ENCODE measurements at places on chromosomes 7 and 10.

DNA sequence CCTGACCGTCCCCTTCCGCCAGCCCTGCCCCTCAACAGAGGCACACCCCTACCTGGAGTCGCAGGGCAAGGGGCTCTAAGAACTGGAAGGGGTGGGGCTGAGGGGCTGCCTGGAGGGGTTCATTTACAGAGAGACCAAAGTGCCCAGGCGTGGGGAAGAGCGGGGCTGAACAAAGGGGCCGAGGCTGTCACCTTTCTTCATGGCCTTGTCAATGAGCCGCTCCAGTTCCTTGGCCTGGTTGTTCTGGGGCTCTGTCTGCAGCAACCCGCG, 2.3 kb upstream of the CLDN15 start:
- DNase-seq = no peak

DNA sequence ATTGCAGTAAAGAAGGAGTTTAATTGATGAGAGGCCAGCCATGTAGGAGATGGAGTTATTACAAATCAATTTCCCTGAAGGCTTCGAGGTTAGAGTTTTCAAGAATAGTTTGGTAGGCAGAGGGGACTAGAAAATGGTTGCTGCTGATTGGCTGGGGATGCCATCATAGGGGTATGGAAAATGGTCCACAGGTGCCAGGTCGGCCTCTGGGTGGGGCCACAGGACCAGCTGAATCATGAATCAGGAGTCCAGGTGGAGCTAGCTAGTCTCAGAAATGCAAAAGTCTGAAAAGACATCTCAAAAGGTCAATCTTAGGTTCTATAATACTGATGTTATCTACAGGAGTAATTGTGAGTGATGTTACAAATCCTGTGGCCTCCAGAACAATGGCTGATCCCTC, 714.0 kb upstream of the GHITM start:
- no peak for DNase-seq

DNA sequence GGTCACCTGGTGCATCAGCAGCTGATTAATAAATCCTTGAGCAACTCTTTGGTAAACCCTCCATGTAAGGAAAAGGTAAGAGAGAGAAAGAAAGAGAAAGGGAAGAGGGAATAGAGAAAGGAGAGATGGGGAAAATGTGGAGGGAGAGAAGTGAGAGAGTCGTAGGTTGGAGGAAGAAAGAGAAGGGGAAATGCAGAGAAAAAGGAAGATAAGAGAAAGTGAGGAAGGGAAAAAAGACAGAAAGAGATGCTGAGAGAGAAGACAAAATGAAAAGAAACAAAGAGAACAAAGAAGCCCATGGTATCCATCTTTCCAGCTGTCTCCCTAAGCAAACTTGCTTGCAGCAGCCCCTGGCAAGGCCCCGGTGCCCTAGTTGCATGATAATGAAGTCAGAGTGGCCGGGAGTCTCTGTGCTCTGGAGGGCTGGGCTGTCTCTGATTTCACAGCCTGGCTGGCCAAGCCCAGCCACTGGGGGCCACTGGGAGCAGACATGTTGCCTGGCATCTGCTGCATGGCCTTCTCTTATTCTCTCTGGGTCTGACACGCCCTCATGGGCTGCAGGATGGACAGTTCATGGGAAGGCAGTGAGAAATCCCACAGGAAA, 48.4 kb downstream of the PRR15 start:
- DNase-seq = no peak

GRCh38 chr7:131306777-131307176, 20.9 kb upstream of the MKLN1 start:
- no peak for DNase-seq

- no peak for DNase-seq
These were observed 3.9 kb upstream of the TFPI2 start for GRCh38 chr7:93894426-93894825.

GRCh38 chr10:30816159-30816819, 186.7 kb upstream of the LYZL2 start:
- no peak for DNase-seq

DNA sequence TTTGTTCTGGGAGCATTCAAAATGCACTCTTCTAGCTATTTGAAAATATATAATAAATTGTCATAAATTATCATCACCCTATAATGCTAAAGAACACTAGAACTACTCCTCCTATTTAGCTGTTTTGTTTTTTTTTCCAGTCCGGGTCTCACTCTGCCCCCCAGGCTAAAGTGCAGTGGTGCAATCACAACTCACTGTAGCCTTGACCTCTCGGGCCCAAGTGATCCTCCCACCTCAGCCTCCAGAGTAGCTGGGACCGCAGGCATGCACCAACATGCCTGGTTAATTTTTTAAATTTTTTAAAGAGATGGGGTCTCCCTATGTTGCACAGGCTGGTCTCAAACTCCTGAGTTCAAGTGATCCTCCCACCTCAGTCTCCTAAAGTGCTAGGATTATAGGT, 41.1 kb upstream of the MTPAP start:
- no peak for DNase-seq

GRCh38 chr7:70759674-70760073, 372.3 kb upstream of the GALNT17 start:
- DNase-seq = no peak

DNA sequence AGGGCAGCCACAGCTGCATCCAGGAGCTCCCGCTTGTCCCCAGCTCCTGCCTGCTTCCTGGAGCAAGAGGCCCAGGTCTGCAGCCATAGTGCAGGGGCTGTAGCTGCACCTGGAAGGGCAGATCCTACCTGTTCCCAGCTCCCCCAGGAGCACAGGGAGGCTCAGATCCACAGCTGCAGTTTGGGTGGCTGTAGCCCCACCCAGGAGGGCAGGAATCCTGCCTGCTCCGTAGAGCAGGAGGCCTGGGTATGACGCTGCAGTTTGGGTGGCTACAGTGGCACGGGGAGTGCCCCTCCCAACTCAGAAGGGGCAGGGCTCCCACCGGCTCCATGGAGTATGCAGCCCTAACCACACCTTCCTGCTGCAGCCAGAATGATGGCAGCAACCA, 26.7 kb upstream of the CDCA7L start:
- DNase-seq = no peak

- no peak for DNase-seq
These were observed 314.6 kb downstream of the C7orf25 start for GRCh38 chr7:42597300-42597699.

GRCh38 chr7:28414453-28414852, 2.1 kb downstream of the CREB5 start:
- DNase-seq = no peak

Data from activated naive CD4-positive, alpha-beta T cell (primary cell).